ENCODE measurements at places on chromosomes 11 and 22.

GRCh38 chr11:2521081-2521732 lies 76.4 kb downstream of the KCNQ1 start:
- no peak for DNase-seq

DNA sequence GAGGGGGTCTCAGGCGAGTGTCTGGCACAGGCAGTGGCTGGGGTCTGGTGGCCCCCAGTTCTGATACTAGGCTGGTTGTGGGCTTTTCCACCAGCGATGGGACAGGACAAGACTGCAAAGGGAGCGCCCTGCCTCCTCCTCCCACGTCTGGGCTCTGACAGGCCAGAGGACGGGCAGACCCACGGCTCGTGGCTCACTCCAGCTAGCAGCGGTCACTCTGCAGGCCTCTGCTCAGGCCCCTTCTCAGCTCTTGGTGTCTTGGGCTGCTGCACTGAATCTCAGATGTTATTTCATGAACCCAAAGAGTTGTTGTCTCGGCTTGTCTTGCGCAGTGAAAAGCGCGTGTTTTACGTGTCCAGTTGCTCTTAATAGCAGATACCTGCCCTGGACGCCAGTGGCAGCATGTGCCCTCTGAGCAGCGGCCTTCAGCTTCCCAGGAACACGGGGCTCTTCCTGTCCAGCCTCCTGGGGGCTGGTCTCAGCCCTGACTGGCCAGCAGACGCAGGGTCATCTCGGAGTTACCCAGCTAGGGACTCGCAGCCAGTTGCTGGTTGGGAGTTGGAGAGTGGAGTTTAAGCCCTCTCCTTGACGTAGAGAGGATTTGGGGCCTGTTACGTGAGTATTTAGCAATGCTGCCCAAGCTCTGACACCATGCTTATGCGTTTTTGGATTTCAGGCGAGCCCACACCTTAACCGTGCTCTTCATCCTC lies 9.6 kb downstream of the PTDSS2 start:
- DNase-seq, result no peak

- DNase-seq, result no peak
Observed at GRCh38 chr22:30223303-30223702, 23.3 kb downstream of the LIF start.

- DNase-seq, result peak; percentile 25
Observed at GRCh38 chr22:19756288-19757128, 4.1 kb upstream of the TBX1 start.

GRCh38 chr11:16204261-16204660 lies 152.1 kb downstream of the SOX6 start:
- no peak for DNase-seq

DNA sequence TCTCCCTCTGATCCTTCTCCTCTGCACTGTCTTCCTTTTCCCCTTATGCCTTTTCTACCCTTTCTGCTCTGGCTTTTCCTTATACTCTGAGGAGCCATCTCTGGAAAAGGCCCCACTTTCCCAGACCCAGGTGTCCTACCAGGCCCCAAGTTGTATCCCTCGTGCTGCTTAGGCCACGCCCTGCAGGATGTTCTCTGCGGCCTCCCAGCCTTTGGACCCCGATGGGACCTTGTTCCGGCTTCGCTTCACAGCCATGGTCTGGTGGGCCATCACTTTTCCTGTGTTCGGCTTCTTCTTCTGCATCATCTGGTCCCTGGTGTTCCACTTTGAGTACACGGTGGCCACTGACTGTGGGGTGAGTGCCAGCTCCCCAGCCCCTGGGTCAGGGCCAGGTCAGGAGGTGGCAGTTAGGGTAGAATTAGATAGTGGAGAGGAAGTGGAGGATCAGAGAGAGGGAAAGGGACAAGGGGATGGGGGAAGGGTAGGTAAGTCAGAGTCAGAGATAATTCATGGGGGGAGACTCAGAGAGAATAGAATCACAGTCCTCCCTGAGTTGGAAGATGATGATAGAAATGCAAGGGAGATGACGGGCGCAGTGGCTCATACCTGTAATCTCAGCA lies 8.9 kb downstream of the PGAP2 start:
- no peak for DNase-seq

DNA sequence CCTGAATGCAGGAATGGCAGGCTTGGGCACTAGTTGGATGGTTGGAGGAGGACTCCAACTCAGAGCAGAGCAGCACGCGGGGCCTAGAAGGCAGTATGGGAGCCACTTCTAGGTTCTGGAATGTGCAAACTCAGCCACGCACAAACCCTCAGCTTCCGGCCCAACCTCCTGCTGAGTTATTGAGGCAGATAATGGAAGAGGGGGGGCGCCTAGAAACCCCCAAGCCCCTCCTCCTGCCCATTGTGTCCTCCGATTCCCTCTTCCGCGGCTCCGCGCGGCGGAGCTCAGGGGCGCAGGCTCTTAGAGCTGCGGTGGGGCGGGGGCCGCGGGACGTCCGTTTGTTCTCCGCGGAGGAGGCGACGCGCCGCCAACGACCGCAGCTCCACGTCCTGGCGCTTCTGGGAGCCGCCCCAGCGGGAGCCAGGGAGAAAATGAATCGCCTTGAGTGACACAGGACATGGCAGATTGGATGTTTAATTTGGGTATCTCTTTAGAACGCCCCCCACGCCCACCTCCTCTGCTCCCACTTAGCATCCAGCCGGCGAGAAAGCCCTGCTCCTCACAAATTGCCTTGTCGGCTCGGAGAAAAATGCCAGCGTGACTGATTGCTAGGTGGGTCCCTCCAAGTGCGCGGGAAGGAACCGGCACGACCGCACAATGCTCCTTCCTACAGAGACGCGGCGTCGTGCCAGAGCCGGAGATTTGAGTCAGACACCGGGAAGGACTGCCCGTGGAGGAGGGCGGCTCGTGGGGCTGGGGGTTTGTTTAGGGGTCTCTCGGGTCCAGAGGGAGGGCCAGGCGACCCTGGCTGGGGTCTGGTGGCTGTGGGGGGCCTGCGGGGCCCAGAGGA lies 144.6 kb downstream of the NECTIN1 start:
- no peak for DNase-seq

- DNase-seq, result no peak
Observed at GRCh38 chr11:5467527-5467926, 18.4 kb downstream of the OR51I2 start.

- no peak for DNase-seq
Observed at GRCh38 chr22:48866906-48867681, 960.6 kb downstream of the BRD1 start.

DNA sequence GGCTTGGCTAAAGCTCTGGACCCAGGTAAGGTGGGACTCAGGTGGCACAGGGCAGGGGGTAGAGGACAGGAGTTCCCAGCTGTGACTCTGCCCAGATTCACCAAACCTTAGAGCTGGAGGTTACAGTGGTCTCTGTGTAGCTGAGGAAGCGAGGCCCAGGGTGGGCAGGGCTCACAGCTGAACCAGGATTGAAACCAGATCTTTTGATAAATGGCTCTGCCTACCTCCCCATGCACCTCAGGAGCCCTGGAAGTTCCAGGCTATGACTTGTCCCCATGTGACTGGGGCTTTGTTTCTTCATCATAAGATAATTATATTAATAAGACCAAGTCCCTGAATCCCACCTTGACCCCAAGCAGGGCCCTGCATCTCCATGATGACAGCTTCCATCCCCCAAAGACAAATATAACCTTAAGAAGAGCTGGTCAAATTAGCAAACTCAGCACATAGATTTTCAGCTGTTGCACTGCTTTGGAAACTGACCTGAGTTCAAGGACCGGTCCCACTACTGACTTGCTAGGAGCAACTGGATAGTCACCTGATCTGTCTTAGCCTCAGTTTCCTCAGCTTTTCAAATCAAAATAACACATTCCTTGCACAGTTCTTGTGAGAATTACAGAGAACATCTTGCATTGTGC lies 21.3 kb upstream of the TSKU start:
- DNase-seq, result no peak

DNA sequence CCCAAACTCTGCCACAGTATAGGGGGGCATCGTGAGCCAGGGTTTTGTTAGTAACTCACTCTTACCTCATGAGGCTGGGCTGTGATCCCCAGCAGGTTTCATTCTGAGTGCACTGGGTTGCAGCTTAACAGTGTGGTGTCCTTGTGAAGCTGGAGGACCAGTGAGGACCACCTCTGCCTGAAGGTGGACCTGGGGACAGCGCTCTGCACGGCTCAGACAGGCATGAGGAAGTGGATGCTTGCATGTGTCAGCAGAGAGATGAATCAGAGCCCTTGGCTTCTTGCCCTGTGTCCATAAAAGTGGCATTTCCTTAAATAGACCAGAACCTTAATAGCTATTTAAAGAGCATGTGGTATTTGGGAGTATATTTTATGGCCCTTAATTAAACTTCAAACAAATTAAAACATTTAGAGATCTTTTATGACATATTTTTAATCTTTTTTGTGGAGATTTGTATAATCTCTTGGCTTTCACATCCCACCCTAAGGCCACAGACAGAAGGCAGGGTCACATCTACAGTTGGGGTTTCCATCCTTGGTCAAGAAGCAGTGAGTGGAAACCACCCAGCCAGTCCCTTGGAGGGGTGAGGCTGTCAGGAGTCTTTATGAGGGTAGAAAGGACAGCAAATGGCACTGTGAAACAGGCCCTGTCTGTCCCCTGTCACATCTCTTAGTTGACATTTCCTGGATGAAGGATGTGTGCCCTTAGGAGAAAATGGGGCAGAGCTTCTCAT lies 24.8 kb upstream of the ADORA2A start:
- DNase-seq, result no peak

- DNase-seq, result no peak
Observed at GRCh38 chr11:133823211-133823610, 22.1 kb downstream of the SPATA19 start.

- DNase-seq, result peak; percentile 22
Observed at GRCh38 chr11:1628506-1629325, 859 bp upstream of the KRTAP5-5 start.

GRCh38 chr11:21321530-21321929 lies 652.1 kb downstream of the NELL1 start:
- DNase-seq, result no peak

- DNase-seq, result no peak
Observed at GRCh38 chr22:37179622-37180420, 8.2 kb downstream of the C1QTNF6 start.

- no peak for DNase-seq
Observed at GRCh38 chr11:69425895-69426544, 55.4 kb upstream of the LINC01488 start.

DNA sequence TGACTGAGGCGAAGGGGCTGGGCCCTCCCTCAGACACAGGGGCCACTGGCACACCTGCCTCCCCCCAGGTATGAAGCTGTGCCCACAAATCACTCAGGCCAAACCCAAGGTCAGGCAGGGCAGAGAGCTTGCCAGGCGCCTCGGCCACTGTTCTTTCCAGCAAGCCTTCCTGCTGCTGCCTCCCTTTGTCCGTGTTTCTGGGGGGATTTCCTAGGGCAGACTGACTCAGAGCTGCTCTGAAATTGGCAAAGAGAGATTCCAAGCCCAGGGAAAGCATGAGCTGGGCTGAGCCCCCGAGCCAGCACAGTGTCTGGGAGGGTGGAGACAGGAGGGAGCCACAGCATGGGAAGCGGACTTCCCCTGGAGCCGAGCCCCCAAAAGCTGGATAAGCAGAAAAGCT lies 33.2 kb downstream of the PPP2R1B start:
- no peak for DNase-seq

GRCh38 chr11:62241095-62241494 lies 944 bp upstream of the SCGB1D2 start:
- DNase-seq, result no peak

DNA sequence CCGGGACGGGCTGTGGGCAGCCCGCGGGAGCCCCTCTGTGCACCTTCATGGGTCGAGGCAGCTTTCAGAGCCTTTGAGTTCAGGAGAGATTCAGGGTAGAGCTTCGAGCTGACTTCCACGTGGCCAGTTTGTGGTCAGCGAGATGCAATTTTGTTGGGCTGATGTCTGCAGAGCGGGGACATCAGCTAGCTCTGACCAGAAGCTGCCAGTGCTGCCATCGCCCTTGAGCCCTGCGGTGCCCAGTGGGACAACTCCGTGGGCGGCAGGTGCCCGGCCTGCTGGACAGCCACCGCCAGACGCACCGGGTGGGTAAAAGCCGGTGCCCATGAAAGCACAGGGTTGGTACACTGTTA lies 719 bp downstream of the TALDO1 start:
- no peak for DNase-seq

- no peak for DNase-seq
Observed at GRCh38 chr11:108237058-108237481, 14.2 kb downstream of the ATM start.

Measured in activated CD8-positive, alpha-beta memory T cell treated with anti-CD3 and anti-CD28 coated beads for 4 hours (primary cell).